CD4-positive, alpha-beta T cell treated with Interleukin-6 for 4 hours (primary cell): ENCODE measurements at places on chromosomes 2 and 18.

- no peak for DNase-seq
These were observed 104.4 kb upstream of the SMAD2 start for GRCh38 chr18:48034651-48035555.

DNA sequence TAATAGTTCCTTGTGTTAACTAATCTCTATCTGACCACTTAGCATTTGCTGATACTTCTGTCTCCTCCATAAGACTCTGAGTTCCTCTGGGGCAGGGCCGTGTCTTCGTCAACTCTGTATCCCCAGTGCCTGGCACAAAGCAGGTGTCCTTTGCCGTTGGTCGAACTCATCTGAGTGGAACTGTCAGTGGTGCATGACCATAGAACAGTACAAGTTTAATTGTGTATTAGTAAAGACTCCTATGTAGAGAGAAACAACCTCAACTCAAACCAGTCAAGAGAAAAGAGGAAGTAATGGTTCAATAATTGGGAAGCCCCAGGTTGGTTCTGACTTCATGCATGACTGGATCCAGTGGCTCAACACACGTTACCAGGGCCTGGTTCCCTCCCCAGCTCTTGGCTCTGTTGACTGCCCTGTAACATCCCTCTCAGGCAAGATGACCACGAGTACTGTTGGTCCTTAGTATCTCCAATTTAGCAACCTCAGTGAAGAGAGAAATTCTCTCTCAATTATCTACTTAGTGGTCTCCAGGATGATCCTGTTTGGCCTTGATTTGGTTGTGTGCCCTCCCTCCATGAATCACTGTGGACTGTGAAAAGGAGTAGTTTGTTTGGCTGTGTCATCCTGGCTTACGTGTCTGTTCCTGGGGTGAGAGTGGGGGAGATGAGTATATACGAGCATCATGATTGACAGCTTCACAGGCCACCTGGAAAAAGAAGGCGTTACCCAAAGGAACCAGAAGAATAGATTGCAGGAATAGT is 58.5 kb upstream of the MSH6 start:
- DNase-seq: no peak

GRCh38 chr18:52339891-52340371 is at the start of gene DCC:
Gene DCC (plus strand): TSS chr18:52340197. CDS start chr18:52340788, 591 bp downstream.
- DNase-seq: no peak

DNA sequence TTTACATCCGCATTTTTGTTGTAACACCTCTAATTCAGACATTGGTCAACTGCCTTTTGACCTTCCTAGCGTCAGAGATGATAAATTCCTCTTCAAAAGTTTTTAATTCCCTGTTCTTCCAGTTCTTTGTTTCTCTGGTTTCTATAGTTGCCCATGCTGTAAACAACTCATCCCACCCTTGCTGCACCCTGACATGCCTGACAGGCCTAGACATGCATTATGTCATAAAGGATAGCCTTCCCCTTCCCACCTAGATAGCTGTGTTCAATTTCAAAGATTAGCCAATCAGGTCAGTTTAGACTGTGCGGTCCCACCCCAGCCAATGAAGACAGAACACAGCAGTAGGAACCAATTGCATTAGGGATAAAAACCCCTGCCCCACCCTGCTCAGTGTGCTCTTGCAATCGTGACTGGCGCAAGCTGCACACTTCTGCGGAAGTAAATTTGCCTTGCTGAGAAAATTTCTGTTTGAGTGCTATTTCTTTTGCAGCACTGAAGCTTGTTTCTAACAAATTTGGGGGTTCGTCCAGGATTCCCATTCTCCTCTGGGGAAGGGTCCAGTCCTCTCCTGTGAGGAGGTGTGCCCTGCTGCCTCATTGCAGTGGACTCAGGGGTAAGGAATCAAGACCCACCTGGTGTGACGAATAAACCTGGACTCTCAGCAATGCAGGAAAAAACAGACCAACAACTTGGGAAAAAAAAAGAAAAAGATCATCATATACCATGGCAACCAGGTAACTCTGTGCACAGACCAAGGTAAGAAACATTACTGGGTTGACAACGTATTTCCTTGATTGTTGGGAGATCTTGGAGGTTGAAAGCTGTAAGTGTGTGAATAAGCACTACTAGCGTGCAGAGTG is 9.1 kb upstream of the SAP130 start:
- no peak for DNase-seq

DNA sequence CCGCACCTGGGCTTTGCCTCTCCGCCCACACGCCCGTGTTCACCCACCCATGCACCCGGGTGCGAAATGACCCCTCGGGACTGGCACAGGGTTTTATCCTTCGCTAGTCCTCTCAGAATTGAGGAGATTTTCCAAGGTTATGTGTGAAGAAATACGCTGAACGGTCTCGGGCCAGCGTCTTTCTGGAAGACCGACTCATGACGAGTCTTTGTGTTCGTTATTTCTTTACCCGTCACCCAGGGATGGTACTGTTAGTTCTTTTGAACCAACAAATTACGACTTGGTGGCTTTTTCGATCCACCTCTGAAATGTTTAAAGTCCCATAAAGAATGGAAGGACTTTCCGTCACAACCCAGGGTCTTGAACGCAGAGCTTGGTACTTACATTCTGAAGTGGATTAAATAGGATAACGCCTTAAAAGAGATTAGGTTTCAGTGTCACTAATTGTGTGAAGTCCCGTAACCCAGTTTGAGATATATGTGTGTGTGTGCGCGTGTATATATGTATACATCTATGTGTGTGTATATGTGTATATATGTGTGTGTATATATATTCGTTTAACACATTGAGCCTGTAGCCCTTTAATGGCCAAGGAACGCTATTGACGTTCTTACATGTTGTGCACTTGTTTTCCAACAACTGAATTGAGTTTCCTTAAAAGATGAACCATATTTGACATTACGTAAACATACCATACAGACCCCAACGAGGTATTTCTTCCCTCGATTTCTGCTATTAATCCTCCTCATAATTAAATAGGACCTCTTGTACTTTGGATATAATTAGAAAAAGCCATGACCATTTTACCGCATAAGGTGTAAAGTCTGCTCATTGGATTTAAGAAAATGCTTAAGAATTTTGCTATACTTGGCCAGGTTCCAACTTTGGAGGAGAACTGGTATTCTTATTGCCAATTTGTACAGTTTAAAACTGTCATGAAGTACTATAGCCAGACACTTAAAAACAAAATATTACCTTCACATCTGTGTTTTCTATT is 889 bp downstream of the ZC3H15 start:
- no peak for DNase-seq

- DNase-seq: no peak
These were observed 67.1 kb downstream of the NXPH2 start for GRCh38 chr2:138713069-138713496.

DNA sequence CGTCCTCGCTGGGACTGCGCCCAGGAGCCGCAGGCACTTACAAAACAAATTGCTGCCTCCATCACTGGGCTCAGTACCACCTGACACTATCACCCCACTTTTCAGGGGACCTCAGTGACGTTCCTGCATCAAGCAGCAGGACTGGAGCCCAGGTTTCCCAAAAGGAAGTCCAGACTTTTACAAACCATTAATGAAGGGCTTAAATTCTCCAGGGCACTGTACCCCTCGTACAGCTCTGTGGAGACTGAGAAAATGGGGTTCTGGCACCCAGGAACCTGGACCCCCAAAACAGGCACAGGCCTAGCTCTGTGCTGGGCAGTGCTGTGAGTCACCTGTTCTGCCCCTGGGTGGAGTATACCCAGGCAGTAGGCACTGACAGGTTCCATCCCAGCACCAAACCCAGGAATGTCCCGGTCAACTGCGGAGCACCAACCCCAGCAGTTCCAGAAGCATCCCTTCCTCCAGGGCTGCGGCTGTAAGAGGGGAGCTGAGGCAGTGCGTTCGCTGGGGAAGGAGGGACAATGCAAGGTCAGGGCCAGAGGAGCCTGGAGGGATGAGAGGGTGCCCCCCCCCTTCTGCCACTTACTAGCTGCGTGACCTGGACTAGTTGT is 24.6 kb upstream of the NOTO start:
- no peak for DNase-seq

GRCh38 chr2:73825408-73825807 is 3.4 kb upstream of the STAMBP start:
- DNase-seq: no peak

GRCh38 chr2:171244970-171245782 is 84.5 kb upstream of the TLK1 start:
- peak; percentile 22 for DNase-seq

DNA sequence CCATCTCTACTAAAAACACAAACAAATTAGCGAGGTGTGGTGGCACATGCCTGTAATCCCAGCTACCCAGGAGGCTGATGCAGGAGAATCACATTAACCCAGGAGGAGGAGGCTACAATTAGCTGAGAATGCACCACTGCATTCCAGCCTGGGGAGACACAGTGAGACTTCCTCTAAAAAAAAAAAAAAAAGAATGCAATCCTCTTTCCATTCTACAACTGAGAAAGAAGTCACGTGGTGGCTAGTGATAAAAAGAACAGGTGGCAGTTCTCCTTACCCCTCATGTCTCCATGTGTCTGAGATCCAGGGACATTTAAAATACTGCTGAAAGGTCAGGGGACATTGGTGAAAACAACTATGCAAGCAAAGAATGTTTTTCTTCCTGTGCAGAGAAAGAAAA is 24.4 kb upstream of the GPR39 start:
- no peak for DNase-seq

DNA sequence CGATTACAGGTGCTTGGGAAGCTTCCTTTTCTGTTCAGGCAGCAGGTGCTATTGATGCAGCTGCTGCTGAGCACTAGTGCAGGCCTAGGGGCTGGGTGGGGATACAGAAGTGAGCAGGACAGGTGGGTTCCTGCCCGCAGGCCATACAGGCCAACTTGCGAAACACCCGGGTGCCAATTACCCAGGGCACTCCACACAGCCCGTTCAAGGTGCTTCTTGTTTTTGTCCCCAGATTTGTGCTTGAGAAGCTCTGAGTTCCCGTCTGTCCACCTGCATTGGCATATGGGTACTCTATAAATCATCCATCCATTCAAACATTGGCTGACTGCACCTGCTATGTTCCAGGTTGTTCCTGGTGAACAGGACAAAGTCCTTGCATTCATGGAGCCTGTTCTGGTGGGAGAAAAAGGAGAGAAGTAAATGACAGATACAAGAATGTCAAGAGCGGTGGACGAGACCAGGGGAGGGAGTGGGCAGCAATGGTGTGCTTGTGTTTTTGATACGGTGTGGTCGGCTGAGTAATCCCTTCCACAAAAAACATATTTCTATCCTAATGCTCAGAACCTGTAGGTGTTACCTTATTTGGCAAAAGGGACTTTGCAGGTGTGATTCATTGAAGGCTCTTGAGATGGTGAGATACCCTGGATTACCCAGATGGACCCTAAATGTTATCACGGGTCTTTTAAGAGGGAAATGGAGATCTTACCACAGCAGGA is 31.4 kb downstream of the SH3BP4 start:
- DNase-seq: no peak

- no peak for DNase-seq
These were observed 52.9 kb downstream of the UPP2 start for GRCh38 chr2:158154596-158154995.

GRCh38 chr2:46537624-46538295 is 58.4 kb downstream of the TMEM247 start:
- DNase-seq: no peak

DNA sequence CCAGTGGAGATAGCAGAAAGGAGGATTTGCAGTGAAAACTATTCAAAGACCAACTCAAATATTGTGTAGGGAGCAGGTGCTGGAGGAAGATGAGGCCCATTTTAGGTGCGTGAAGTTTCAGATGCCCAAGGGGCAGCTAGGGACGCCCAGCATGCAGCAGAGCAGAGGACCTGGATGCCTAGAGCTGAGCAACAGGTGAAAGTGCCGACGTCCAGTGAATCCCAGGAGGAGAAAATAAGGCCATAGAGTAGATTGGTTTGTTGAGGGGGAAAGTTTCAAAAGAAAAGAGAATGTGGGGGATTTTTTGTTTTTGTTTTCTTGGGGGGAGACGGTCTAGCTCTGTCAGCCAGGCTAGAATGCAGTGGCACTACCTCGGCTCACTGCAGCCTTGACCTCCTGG is 53.1 kb downstream of the OSBPL1A start:
- DNase-seq: no peak

DNA sequence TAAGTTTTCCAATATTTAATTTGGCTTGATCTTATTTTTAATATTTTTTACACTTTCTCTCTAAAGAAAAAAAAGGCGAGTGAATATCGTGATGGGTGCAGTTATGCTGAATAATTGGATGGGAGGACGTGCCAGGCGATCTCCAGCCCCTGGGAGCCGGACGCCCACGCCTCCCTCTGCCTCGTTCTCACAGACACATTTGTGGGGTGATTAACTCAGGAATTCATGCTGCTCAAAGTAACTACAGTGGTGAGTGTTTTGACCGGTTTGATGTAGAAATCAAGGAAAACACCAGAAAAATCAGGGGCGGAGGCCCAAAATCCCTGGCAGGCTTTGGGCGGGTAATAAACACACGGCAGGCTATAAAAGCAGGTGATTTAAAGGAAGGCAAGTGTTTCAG is 736.8 kb upstream of the SALL3 start:
- no peak for DNase-seq

DNA sequence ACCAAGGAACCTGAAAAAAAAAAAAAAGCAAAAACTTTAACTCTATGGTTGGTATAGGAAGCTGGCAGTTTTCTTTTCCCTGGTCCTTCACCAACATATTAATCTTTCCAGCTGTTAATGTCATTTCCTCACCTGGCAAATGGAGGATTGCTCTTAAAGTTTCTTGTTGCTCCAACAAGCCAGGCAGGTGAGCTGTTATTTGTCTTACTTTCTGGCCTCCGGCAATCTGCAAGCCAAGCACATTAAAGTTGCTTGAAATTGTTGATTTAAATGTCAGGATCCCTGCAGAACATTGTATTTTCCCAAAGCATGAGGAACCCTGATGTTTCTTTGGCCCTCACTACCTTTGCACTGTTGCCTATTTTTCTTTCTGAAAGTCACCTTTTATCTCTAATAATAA is 664.9 kb downstream of the METTL4 start:
- DNase-seq: no peak
